ENCODE measurements at places on chromosomes 4 and X. TPM values are rescaled to one million over a fixed set of nuclear protein-coding genes. Genes with fewer than 3 reads are reported as not detected.

The BGN gene
- 0.39 TPM for total RNA-seq

The LRP2BP gene
- total RNA-seq, result 1.2 TPM

The SSX4 gene
- not detected for total RNA-seq

The MGARP gene
- total RNA-seq, result 1.4 TPM

The RRH gene
- total RNA-seq, result not detected

The FGF13 gene
- total RNA-seq, result not detected

The MAP3K15 gene
- total RNA-seq, result under 0.01 TPM

The GPR101 gene
- not detected for total RNA-seq

The FRAS1 gene
- total RNA-seq, result 25.9 TPM

The ARHGEF9 gene
- total RNA-seq, result 16.1 TPM

The PPP4R3C gene
- total RNA-seq, result not detected

The NLRP2B gene
- not detected for total RNA-seq

The MAOA gene
- 50.3 TPM for total RNA-seq

The KCTD8 gene
- 2.7 TPM for total RNA-seq

The SLC10A7 gene
- 9.4 TPM for total RNA-seq

The FDCSP gene
- not detected for total RNA-seq

The GAGE12J gene
- not detected for total RNA-seq

The SRD5A3 gene
- 8.7 TPM for total RNA-seq

The BRS3 gene
- not detected for total RNA-seq

The FGF2 gene
- total RNA-seq, result 0.39 TPM

The TLR7 gene
- under 0.01 TPM for total RNA-seq

The FANCB gene
- 5.9 TPM for total RNA-seq

The BANK1 gene
- total RNA-seq, result 0.39 TPM

The POLN gene
- total RNA-seq, result 2.8 TPM

The IL2RG gene
- not detected for total RNA-seq

The DDX60 gene
- 2.1 TPM for total RNA-seq

The SOX3 gene
- total RNA-seq, result not detected
